ENCODE measurements at places on chromosomes 11 and 22. TPM values are rescaled to one million over a fixed set of nuclear protein-coding genes. Genes with fewer than 3 reads are reported as not detected.

- H3K27me3 ChIP-seq: no peaks in the 10 kb centered on the region
- H3K36me3 ChIP-seq: peaks cover 32% of the 10 kb centered on the region
- H3K4me3 ChIP-seq: no peak overlapping the region
- H3K4me1 ChIP-seq: peaks cover 4% of the 10 kb centered on the region
These were observed 3.1 kb upstream of the PYGM start for GRCh38 chr11:64762674-64763525.

DNA sequence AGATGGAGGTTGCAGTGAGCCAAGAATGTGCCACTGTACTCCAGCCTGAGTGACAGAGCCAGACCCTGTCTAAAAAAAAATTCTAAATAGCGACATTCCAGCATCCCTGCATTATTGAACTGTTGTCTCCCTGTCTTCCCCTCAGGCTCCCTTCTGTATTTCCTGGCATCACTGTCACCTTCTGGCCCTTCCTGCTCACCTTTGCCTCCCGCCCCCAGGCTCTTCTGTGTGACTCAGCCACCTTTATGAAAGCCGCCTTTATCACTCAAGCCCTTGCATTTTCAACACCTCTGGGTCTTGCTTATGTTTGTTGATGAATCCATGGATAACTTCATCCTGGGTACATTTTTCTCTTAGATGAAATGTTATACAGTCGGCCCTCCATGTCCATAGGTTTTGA lies 21.1 kb downstream of the UBASH3B start:
- no peak overlapping the region for H3K27ac ChIP-seq
- H3K36me3 ChIP-seq: no peaks in the 10 kb centered on the region
- H3K4me3 ChIP-seq: no peak overlapping the region
- no peaks in the 10 kb centered on the region for H3K27me3 ChIP-seq
- DNase-seq: no peak

DNA sequence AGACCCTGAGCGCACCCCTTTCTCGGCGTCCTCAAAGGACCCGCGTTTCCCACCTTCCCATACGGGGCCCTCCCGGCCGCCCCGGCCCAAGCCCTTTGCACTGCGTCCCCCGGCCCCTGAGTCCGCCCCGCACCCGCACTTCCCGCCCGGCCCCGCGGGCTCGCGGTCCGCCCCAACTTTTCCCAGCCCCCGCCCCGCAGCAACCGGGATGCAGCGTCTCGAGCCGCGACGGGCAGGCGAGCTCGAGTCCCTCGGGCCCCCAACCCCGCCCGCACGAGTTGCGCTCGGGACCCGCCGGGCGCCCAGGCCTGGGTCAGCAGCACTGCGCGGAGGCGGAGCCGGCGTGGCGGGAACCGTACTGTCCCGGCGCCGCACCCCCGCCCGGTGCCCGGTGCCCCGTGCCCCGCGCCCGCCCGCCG lies 371 bp downstream of the SMCO4 start:
- H3K4me3 ChIP-seq: peak overlapping the region; percentile 54
- no peaks in the 10 kb centered on the region for H3K36me3 ChIP-seq
- H3K27ac ChIP-seq: peak overlapping the region; percentile 85
- no peaks in the 10 kb centered on the region for H3K27me3 ChIP-seq

GRCh38 chr11:86211619-86212018 lies 32.9 kb upstream of the EED start:
- no peak overlapping the region for H3K27ac ChIP-seq
- H3K36me3 ChIP-seq: no peaks in the 10 kb centered on the region
- DNase-seq: no peak
- no peaks in the 10 kb centered on the region for H3K4me1 ChIP-seq
- H3K27me3 ChIP-seq: no peaks in the 10 kb centered on the region

GRCh38 chr11:17744151-17744940 lies 9.8 kb downstream of the KCNC1 start:
- H3K27me3 ChIP-seq: peaks cover 4% of the 10 kb centered on the region
- no peaks in the 10 kb centered on the region for H3K36me3 ChIP-seq
- no peak overlapping the region for H3K27ac ChIP-seq
- DNase-seq: no peak
- H3K4me1 ChIP-seq: no peaks in the 10 kb centered on the region
- no peak overlapping the region for H3K4me3 ChIP-seq

- H3K4me1 ChIP-seq: peaks cover 6% of the 10 kb centered on the region
- DNase-seq: no peak
- no peaks in the 10 kb centered on the region for H3K27me3 ChIP-seq
- H3K36me3 ChIP-seq: peaks cover 3% of the 10 kb centered on the region
- H3K4me3 ChIP-seq: no peak overlapping the region
These were observed 2.6 kb downstream of the AP1B1 start for GRCh38 chr22:29385748-29386147.

DNA sequence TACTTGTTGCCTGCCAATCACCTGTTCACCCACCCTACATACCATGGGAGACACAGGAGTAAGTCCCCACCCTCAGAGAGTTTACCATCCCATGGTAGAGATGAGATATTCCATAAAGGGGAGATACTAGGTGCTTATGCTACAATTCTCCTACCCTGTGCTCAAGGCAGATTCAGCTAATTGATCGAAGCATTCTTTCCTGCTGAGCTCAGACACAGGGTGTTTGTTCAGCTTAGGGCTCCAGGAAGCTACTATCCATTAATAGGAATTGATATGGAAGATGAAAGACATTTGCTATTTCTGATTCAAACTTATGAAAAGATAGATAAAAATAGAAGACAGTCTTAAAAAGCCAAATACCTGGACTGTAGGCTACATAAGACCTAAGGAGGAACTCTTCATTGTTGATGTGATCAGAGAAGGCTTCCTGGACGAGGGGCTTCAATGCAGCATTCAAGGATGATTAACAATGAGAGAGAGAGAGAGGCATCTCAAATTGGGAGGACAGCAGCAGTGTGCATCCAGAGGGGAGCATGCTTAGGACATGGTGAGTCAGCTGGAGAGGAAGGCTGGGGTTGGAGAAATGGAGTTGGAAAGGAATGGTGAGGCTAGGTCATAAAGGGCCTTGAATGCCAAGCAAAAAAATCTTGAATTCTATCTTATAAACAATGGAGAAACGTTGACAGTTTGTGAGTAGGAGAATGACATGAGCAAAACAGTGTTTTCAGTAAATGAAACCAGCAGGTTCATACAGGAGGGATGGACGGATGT lies 15.0 kb downstream of the SYT13 start:
- H3K27ac ChIP-seq: no peak overlapping the region
- H3K4me1 ChIP-seq: peaks cover 3% of the 10 kb centered on the region
- H3K36me3 ChIP-seq: no peaks in the 10 kb centered on the region

DNA sequence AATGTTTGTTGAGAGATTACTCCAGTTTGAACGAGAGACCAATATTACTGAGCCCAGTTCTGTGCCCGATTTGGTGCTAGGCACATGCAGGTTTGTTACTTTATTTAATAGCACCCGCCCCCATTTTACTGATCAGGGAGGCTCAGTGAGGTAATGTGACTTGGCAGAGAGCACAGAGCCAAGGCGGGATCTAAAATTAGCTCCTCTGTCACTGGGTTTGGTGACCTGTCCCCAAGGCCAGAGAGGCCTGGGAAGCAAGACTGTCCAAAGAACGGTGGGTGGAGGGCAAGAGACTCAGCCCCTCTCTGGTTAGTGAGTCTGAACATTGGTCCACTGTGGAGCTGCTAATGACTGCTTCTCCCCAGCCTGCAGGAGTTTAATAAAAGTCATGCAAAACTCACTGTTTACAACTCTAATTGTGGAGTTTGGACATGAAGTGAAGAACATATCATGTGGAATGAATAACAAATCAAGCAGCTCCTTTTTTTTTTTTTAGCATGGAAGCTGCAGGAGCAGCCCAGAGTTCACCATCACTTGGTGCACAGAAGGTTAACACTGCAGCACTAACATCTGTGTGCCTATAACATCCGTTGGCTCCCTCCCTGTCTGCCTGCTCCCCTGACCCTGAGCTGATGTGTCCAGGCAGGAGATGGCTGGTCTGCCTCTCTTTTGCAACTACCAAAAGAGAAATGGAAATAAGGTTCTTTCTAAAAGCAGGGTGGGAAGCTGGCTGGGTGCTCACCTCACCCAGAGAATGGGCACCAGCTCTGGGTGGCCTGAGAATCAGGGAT lies 39.0 kb downstream of the CSNK2A3 start:
- no peak for DNase-seq
- H3K27me3 ChIP-seq: no peaks in the 10 kb centered on the region
- peak overlapping the region; percentile 55 for H3K27ac ChIP-seq

DNA sequence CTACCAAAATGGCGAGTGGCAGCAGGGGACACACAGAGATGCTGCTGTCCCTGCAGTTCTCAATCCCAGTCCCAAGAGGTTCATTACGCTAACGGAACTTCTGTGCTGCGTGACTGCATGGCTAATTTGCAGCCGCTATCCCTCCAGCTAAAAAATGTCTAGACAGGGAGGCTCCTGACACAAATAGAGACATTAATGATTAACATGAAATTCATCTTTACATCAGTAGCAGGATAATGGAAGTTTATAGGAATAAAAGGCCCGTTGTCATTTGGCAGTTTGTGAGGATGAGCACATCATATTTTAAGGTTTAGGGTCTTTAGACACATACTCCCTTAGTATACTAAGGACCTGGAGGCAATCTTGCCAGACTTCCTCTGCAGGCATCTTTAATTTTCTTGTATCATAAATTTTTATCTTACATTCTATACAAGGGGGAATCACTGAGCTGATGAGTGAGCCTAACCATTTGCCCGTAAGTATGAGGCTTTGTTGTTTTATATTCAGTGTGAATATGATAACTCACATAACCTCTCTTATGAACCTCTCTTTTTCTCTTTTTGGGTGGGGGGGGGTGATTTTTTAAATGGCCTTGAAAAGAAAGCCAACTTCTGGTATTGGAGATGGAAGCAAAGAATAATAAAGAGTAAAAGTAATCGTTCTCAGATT lies 99.8 kb upstream of the OR9G4 start:
- H3K4me3 ChIP-seq: no peak overlapping the region
- no peak overlapping the region for H3K27ac ChIP-seq
- H3K27me3 ChIP-seq: no peaks in the 10 kb centered on the region
- DNase-seq: no peak
- H3K4me1 ChIP-seq: peaks cover 13% of the 10 kb centered on the region

DNA sequence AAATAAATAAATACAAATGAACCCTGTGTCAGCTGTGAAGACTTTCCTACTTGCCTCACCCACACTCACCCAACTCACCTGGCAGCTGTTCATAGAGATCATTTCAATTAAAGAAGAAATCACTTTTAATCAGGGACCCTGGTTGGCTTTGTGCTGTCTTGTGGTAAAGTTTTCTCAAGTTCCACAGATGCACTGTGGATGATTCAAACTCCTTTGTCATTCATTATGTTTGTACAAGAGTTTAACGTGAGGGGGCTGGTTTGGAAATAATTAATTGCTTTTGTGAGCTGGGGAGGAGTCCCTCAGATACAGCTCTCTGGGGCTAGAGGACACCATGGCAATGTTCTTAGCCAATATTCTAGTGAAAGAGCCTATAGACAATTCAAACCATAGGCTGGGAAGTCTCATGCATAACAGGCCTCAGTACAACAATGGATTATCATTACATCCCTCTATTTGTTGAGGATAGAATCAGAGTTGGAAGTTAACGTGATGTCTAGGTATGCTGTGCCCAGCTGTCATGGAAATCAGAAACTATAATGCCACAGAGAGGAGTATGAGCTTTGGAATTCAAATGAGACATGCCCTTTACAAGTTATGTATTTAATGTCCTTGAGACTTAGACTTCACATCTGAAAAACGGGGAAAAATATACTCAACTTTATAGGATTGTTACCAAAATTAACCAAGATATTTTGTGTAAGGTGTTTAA lies 698.5 kb downstream of the KCNA4 start:
- DNase-seq: no peak
- H3K27ac ChIP-seq: no peak overlapping the region
- no peaks in the 10 kb centered on the region for H3K4me1 ChIP-seq
- no peak overlapping the region for H3K4me3 ChIP-seq
- H3K27me3 ChIP-seq: no peaks in the 10 kb centered on the region

DNA sequence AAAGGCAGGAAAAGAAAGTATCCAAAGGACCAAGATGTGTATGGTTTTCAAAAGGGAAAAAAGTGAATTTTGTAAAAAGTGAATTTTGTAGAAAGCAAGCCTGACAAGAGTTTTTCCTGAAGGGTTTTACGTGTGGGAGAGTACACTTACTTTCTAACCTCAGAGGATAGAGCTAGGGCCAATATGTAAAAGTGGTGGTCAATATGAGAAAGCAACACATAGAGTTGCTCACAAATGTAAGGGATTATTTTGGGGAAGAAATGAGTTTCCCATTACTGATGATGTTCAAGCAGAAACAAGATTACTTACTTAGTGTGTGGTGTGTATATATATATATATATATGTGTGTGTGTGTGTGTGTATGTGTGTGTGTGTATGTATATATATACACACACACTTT lies 162.5 kb downstream of the SWAP70 start:
- DNase-seq: no peak
- H3K27me3 ChIP-seq: no peaks in the 10 kb centered on the region
- no peak overlapping the region for H3K27ac ChIP-seq

- no peak overlapping the region for H3K4me3 ChIP-seq
- no peak overlapping the region for H3K27ac ChIP-seq
- no peaks in the 10 kb centered on the region for H3K4me1 ChIP-seq
These were observed 67.1 kb upstream of the TSPAN18 start for GRCh38 chr11:44659641-44660040.

GRCh38 chr11:70415642-70416395 lies 17.5 kb downstream of the CTTN start:
- H3K27me3 ChIP-seq: no peaks in the 10 kb centered on the region
- no peaks in the 10 kb centered on the region for H3K4me1 ChIP-seq
- DNase-seq: no peak
- no peak overlapping the region for H3K4me3 ChIP-seq
- no peak overlapping the region for H3K27ac ChIP-seq

Gene CENPM
- 11.8 TPM for total RNA-seq

Gene LMO2
- 35.1 TPM for total RNA-seq

Gene CLMP
- 13.9 TPM for total RNA-seq

Gene ROBO4
- total RNA-seq: 51.7 TPM

Gene KCNA4
- 2.9 TPM for total RNA-seq

Gene OR6A2
- 0.21 TPM for total RNA-seq

Gene HBG1
- total RNA-seq: 1.6 TPM

Gene PRRG4
- 9.7 TPM for total RNA-seq

Gene SEC14L2
- 10.3 TPM for total RNA-seq

Gene MMP11
- total RNA-seq: 2.6 TPM

Gene C11orf86
- not detected for total RNA-seq

Gene FGF4
- total RNA-seq: not detected

Gene SLC6A5
- not detected for total RNA-seq
